ENCODE measurements at places on chromosomes 16 and 17.

DNA sequence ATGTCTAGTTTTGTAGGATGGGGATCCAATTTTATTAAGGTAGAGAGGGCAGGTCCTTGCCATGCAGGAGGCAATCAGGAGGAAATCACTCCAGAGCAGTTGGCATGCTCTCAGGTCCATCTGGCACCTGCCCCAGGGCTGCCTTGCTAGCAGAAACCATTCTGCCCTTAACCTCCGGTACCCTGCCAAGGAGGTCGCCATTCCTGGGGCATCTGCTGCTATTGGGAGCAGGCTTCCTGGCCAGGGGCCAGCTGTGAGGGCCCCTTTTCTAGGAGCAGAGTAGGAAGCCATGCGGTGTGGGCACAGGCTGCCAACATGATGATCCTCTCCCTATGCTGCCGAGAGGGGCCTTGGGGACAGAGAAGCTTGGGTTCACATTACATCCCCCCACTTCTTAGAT lies 47.6 kb upstream of the MGAT5B start:
- no peak for DNase-seq

DNA sequence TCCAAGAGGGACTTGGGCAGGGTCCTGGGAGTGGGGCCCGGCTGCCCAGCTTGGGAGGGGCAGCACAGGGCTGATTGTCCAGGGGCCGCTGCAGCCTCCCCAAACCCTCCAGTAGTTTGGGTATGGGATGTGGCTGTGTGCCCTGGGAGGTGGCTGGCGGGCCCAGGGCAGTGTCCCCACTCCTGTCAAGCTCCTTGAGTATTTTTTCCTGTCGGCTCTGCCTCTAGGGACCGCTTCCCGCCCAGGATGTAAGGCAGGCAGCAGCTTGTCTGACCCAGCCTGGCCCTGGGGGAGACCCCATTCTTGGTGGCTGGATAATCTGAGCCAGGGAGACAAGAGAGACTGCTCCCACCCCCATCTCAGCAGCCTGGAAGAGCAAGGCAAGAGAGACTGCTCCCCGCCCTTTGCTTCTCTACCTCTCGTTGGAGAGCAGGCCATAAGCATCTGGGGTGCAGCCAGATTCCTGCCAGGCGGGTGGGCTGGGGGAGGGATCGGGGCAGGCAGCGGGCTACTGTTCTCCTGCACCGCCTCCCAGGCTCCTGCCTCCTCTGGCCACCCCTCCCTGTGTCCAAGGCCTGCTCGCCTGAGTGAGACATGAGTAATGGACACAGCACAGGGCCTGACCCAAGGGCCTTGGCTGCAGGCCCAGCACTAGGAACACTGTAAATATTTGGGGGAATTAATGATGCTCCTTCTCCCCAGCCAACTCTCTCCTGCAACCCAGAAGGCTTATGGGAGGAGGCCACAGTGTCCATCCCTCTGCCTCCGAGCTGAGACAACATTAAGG lies 18.4 kb upstream of the ITGA3 start:
- no peak for DNase-seq

DNA sequence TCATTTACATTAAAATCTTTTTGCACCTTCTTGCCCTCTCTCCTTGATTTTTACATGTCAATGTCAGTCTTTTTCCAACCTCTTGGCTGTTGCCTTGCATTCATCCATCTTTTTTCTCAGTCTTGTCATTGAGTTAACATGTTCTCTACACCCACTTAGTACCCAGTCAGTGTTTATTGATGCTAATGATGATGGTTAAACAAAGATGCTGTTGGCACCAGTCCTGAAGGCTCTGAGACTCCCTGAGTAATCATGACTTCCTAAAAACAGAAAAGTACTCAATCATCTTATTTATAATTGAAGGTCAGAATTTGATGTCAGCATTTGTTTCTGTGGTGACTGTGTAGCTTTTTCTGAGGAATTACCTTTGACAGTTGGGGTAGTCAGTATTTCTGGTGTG lies 104.5 kb downstream of the NLK start:
- DNase-seq = no peak

GRCh38 chr17:17739388-17740066 lies 58.3 kb downstream of the RAI1 start:
- DNase-seq = no peak

DNA sequence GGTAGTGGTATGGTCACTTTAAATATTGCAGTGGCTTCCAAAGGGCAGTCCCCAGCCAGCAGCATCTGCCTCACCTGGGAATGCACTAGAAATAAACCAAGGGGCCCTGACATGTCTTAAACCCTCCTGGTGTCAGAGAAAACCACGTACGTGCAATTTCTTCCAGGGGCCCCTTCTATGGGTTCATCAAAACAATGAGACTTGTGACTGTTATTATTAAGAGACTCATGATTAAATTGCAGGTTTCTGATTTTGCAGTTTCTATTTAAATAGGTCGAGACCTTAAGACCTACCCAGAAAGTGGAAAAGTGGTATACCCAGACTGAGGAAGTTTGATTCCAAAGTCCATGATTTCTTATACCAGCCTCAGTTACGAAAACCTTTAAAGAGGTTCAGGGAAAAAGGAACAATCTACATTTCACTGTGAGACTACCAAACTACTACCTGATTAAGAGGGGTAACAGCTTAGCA lies 746 bp upstream of the POLG2 start:
- DNase-seq = no peak

GRCh38 chr16:27398894-27399853 lies 2.8 kb upstream of the IL21R start:
- no peak for DNase-seq

- DNase-seq = no peak
Observed at GRCh38 chr16:85062845-85063244, 35.2 kb downstream of the KIAA0513 start.

GRCh38 chr17:76427501-76428231 lies 25.3 kb downstream of the UBE2O start:
- DNase-seq = no peak

- no peak for DNase-seq
Observed at GRCh38 chr17:53655591-53655990, 167.1 kb upstream of the KIF2B start.
